ENCODE measurements at places on chromosomes 4 and X.

GRCh38 chrX:134764202-134764785 is 106.0 kb upstream of the PLAC1 start:
- DNase-seq, result peak; percentile 49

- no peak for DNase-seq
Measured at GRCh38 chr4:174946246-174946645, 28.1 kb downstream of the ADAM29 start.

GRCh38 chr4:6474053-6474568 is 1.7 kb upstream of the PPP2R2C start:
- no peak for DNase-seq

GRCh38 chr4:140297221-140297570 is 76.2 kb upstream of the SCOC start:
- no peak for DNase-seq

GRCh38 chr4:19494961-19495360 is 756.7 kb upstream of the SLIT2 start:
- no peak for DNase-seq

DNA sequence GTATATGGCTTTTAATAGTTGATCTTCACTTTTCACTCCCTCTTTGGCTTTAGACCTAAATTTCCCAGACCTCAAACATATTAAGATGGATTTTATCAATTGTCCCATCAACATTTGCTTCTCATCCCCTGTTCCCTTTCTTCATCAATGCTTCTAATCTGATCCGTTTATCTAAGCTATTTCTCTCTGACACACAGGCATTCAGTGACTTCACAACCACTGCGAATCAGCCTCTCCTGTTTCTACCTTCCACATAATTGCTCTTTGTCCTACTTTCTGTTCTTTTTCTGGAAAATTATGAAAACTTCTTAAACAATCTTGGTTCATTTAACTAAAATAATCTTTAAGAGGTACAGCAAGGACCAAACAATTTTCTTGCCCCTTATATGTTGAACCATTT is 115.2 kb downstream of the GLRA3 start:
- no peak for DNase-seq

DNA sequence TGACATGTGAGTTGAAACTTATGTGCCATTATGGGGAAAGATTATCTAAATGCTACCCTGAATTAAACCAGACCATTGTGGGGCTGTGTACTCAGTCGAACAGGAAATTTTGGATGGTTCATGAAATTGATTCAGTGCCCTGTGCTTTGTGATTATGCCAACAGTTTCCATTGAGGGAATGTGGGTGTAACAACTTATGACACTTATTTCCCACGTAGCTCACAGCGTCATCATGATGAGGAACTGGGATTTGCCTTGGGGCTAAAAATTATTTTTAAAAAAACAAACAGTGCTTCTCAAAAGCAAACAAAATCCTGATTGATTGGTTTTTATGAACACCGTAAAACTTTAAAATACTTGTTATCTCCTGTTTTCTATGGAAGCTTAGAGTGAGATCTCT is 8.3 kb upstream of the CLTRN start:
- no peak for DNase-seq

DNA sequence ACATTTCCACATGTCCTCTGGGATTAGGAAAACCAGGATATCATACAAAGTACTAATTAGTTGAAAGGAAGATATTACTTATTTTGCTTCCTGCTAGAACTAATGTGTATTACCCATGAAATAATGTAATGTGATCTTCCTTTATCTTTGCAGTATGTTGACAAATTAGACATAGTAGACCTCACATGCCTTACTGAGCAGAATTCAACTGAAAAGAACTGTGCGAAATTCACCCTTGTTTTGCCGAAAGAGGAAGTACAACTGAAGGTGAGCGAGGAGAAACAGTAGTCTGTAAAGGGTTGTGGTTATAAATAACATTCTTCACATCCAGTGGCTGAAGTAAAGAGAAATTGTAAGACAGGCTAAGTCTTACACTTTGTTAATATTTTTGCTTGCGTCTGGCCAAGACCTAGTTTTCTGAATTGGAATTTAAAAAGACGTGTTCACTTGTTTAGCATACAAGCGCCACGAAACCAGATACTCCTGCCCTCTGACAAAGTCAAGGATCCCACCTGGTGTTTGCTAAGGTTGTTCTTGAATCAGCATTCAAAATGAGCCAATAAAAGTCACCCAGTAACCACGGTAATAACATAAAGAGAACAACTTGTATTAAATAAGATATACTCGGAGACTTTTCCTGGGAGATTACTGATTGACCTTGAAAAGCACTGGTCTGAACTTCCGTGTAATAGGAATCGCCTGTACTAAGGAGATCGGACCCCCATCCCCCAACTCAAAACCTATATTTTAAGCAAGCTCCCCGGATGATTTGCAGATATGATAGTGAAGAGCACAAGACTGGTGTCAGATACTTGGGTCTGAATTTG is 16.9 kb downstream of the STAP1 start:
- peak; percentile 88 for DNase-seq

DNA sequence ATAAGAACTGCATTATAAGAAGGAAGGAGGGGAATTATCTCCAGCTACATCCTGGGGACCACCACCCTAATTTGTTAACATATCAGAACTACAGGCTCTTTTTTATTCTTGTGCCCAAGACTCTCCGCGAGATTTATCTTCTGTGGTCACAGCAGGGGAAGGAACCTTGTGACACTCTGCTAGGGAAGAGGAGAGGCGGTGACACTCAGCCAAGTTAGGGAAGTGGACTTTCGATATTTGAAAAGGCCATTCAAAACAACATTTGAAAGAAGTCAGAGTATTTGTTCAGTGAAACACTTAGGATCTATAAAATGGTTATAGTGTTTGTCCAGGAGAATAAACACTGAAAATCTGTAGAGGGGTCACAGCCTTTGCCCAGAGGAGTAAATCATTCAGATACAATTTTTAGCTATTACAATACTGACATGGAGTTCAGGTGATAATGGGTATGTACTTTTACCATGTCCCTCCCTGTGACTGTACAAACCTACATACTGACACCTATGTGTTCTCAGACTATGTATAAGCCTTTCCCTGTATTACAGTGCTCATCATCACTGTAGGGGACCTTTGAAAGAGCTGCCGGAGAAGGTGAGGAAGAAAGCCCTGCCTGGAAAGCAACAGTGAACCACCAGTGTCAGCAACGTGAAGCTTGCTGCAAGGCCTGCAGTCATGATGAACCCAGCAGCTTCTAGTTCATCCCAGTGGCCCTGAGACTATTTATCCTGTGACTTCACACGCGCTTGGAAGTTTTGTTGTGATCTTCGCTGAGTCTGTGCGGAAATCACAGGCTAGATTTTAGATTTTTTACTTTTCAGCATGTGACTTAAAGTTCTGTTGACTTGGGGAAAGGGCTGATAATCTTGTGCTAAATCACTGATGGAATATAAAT is 8.5 kb upstream of the PTTG2 start:
- DNase-seq, result no peak

DNA sequence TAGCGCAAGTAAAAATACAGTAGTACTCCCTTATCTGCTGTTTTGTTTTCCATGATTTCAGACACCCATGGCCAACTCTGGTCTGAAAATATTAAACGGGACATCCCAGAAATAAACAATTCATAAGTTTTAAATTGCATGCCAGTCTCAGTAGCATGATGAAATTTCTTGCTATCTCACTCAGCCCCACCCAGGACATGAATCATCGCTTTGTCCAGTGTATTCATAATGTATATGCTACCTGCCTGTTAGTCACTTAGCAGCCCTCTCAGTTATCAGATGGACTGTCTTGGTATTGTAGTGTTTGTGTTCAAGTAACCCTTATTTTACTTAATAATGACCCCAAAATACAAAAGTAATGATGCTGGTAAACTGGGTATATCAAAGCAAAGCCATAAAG is 158.2 kb upstream of the DDIT4L start:
- no peak for DNase-seq

DNA sequence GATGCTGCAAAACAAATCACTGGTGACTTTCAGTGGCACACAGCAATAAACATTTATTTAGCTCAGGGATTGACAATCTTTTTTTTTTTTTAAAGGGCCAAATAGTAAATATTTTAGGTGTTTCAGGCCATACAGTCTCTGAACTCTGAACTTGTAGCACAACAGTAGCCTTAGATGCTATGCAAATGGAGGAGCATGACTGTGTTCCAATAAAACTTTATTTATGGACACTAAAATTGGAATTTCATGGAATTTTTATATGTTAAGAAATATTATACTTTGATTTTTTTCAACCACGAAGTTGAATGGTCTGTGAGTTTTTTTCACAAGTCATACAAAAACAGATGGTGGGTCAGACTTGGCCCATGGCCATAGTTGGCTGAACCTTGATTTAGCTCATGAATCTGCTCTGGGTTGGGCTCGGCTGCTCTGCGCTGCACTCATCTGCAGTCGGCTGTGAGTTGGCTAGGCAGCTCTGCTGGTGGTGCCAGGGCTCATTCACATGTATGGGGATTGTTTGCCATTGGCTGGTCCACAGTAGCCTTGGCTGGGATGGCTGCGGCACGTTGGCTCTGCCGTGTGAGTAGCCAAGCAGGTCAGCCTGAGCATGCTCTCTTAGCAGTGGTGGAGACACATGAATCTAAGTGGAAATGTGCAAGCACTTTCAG is 231.7 kb upstream of the PGRMC2 start:
- no peak for DNase-seq

DNA sequence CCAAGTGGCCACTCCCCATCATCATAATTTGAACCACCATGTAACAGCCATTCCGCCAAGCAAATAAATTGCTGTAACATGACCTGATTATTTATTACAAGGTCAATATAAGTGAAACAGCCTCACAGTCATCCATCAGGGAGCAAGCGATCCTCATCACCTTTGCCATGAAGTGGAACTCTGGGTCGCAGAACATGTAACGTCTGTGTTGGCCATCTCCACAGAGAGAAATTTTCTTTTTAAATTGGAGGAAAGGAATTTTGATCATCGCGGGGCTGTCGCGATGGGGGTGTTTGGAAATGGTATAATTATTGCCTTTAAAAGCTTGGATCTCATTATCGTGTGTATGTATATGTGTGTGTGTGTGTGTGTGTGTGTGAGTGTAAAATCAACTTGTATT is 90.2 kb downstream of the SHOX start:
- DNase-seq, result no peak

- DNase-seq, result no peak
Measured at GRCh38 chr4:14364953-14365536, 637.2 kb upstream of the CPEB2 start.

DNA sequence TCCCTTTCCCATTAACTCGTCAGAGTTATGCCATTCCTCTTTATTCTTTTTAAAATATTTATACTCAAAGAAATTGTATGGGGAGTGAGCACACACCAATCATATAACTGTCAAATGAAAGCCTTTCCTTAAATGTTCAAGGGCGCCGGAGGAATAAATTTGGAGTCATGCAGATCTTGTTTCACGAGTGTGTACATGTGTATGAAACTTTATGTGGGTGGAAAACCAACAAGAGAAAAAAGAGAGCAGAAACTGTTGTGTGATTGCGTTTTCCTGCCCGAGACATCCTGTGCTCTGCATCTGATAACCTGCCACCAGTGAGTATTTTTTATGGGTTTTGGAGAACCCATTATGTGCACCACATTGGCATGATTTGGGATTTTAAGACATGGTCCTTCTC is 88.3 kb downstream of the FHDC1 start:
- no peak for DNase-seq

GRCh38 chrX:873016-873415 is 242.4 kb downstream of the SHOX start:
- DNase-seq, result no peak

DNA sequence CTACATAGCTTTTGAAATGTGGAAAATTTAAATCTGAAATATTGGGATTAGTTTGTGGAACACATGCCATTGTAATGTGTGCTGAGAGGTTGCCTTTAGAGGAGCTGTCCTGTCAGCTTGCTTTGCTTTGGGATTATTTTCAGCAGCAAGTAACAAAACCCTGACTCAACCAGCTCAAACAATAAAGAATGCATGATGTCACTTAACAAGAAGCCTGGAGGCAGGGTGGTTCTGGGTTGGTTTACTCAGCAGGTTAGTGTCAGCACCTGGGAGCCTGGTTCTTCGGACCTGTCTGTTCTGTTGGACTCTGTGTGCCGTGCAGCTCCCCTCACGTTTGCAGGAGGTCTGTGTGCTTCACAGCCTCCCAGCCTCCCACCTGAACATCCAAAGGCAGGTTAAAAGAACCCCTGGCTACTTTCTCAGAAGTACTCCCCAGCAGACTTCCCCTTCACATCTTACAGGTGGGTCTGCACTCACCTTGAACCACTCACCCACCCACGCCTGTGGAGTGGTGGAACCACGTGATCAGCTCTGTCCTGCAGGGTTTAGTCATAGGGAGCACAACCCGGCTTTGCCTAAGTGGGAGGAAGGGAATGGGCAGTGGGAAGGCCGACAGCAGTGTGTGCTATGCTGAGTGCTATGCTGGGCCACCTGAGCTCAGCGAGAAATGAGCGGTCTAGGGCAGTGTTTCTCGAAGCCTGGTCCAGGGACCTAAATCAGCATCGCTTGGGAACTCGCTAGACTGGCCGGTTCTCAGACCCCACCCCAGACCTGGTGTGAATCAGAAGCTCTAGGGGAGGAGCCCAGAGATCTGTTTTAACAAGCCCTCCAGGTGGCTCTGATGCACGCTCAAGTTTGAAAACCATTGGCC is 20.4 kb downstream of the TMEM131L start:
- peak; percentile 79 for DNase-seq

DNA sequence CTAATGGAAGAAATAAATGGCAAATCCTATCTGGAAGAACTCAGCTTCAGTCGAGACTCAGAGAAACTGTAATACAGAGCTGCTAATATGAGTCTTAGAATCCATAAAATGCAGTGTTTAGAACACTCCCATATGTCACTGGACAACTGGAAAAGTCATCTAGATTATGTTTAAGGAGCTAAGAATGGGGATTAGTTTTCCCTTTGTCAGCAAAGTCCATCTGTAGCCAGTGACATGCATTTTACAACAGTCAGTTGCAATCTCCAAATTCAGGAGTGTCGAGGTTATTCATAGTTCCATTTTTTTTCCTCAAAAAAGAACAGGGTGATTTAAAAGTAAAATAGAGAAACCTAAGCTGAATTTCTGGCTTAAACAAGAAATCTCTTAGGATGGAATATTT is 516.6 kb upstream of the GALNT7 start:
- DNase-seq, result no peak

- peak; percentile 0 for DNase-seq
Measured at GRCh38 chrX:133796282-133796681, 189.1 kb downstream of the GPC3 start.

- no peak for DNase-seq
Measured at GRCh38 chr4:128459547-128459946, 171.9 kb upstream of the PGRMC2 start.

GRCh38 chrX:135112096-135112729 is 8.1 kb downstream of the ETDB start:
- DNase-seq, result peak; percentile 46

GRCh38 chr4:139007640-139008039 is 7.9 kb upstream of the NOCT start:
- DNase-seq, result no peak

GRCh38 chrX:11461201-11462001 is 168.2 kb downstream of the AMELX start:
- DNase-seq, result peak; percentile 27

- DNase-seq, result no peak
Measured at GRCh38 chr4:77153006-77153405, 4.0 kb upstream of the CCNG2 start.

- DNase-seq, result no peak
Measured at GRCh38 chr4:87839592-87839946, 6.8 kb downstream of the MEPE start.

- DNase-seq, result no peak
Measured at GRCh38 chr4:2378401-2378800, 40.0 kb downstream of the ZFYVE28 start.
